ENCODE measurements at places on chromosomes 1 and 21.

DNA sequence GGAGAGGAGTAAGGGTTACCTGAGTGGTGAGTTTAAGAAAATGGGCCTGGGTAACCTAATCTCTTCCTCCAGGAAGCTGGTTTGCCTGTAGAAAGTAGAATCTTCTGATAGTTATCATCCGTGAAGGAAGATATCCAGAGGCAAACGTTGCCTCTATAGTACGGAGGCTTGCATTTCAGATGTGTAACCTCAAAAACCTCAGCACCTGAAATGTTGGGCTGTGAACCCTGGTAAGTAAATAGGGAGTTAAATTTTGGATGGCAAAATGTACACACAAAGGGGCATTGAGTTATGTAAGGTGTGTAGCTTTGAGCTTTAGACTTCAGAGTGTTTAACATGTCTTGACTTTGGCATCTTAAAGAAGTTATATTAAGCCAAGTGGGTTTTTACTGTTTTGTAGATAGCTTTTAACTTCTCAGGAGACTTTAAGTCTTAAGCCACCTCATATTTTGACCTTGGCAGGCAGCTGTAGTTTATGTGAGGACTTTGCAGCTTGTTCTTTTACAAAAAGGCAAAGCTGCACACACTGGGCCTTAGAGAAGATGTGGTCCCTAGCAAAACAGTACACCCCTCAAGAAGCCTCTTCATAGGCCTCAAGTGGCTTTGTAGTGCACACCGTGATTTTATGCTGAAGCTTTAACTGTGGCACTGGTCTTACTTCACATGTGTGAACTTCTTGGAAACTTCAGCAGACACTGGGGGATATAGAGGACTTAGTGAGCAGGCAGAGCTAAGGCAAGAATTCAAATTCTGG, 83.4 kb downstream of the SNRPE start:
- DNase-seq: no peak

DNA sequence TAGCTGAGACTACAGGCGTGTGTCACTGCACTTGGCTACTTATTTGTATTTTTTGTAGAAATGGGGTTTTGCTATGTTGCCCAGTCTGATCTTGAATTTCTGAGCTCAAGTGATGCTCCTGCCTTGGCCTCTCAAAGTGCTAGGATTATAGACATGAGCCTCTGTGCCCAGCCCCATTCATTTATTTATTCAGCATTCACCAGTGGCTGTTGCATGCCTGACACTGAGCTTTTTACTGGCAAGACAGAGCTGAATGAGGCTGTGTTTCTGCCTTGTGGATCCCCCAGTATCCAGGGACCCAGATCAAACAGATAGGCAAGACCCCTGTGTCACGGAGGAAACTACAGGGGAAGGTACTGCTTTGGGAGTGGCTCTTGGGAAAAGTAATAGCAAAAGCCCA, 109.4 kb downstream of the DISC1 start:
- DNase-seq: no peak

GRCh38 chr1:161195171-161195570, 3.7 kb downstream of the ADAMTS4 start:
- DNase-seq: no peak

- DNase-seq: no peak
Measured at GRCh38 chr1:35062518-35063196, 16.5 kb upstream of the ZMYM1 start.

GRCh38 chr1:39230261-39231190, 26.0 kb downstream of the MACF1 start:
- no peak for DNase-seq

Measured in left lung (tissue), 14 donors.